ENCODE measurements at places on chromosomes 13 and 19.

GRCh38 chr13:41562541-41563178, 105.3 kb downstream of the RGCC start:
- no peak for DNase-seq

GRCh38 chr13:41107584-41108014, 25.0 kb downstream of the KBTBD6 start:
- DNase-seq, result no peak

GRCh38 chr13:41502673-41503072, 45.3 kb downstream of the RGCC start:
- DNase-seq, result no peak

GRCh38 chr19:8069096-8069973, 16.8 kb downstream of the CCL25 start:
- no peak for DNase-seq

GRCh38 chr13:25213715-25214114, 41.6 kb upstream of the AMER2 start:
- DNase-seq, result no peak

DNA sequence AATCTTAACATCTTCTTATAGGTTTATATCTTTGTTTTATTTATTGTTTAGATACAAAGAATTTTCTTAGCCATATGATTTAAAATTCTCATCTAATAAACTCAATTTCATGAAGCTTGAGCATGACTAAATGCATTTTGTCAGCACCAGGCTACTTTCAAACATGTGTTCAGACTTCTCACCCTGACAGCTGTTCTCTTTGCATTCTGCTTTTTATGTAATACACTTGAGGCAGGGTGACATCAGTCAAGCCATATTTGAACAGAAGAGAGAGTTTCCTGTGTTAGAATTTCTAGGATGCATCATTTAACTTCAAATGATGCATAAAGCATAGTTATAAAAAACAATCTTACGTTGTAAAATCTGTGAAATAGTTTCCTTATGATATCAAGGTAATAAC, 1295.1 kb upstream of the PCDH20 start:
- DNase-seq, result no peak

DNA sequence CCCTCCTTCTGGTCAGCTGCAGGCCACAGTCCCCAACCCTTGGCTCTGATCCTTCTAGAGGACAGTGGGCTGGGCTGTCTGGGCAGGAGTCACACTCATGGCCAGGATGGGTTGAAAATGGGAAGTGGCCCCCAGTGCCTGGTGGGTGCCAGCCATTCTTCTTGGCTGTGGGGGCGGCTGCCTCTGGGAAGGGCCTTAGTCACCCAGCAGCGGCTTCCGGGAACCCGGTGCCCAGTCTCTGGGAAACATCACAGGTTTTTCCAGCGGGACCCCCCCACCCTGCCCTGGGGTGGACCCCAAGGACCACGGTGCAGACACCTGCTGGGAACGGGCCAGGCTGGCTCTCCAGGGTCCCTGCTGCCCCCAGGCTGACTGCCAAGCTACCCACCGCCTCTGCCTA, 27.3 kb upstream of the SLC7A10 start:
- no peak for DNase-seq

GRCh38 chr13:113731192-113732175, 27.5 kb upstream of the TMEM255B start:
- DNase-seq, result no peak

- DNase-seq, result no peak
Observed at GRCh38 chr19:53554804-53555203, 16.9 kb downstream of the ZNF331 start.

GRCh38 chr13:37984357-37984756, 114.8 kb upstream of the TRPC4 start:
- no peak for DNase-seq

- DNase-seq, result no peak
Observed at GRCh38 chr13:95957331-95957730, 95.9 kb downstream of the UGGT2 start.

GRCh38 chr13:83121896-83122295, 760.4 kb downstream of the SLITRK1 start:
- DNase-seq, result no peak

DNA sequence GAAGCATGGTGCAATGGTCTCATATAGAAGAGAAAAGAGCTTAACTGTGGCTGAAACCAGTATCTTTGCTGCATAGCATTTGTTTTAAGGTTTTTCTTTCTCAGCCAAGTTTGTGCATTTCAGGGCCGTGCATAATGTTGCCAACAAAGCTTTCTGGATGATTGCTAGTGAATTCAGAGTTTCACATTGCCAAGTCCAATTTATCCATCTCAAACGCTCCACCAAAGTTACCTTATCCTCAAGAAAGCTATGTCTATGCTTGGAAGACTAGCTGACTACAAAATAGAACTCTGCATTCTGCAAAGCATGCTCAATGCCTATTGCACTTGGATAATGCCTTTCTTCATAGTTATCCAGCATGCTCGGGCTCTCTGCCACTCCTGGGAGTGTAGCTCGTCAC, 535.8 kb upstream of the SGCG start:
- DNase-seq, result no peak

GRCh38 chr19:34306213-34306661, 51.9 kb downstream of the GARRE1 start:
- no peak for DNase-seq

- no peak for DNase-seq
Observed at GRCh38 chr13:79673310-79673992, 192.5 kb downstream of the NDFIP2 start.

GRCh38 chr13:108533842-108534241, 95.6 kb upstream of the MYO16 start:
- no peak for DNase-seq

GRCh38 chr13:111913761-111914140, 153.2 kb upstream of the SOX1 start:
- DNase-seq, result no peak

GRCh38 chr19:58317476-58318072, 9.2 kb upstream of the ZSCAN22 start:
- DNase-seq, result no peak
